ENCODE measurements at places on chromosomes 4 and X.

GRCh38 chr4:64014647-64015046 lies 394.6 kb downstream of the TECRL start:
- DNase-seq = no peak

DNA sequence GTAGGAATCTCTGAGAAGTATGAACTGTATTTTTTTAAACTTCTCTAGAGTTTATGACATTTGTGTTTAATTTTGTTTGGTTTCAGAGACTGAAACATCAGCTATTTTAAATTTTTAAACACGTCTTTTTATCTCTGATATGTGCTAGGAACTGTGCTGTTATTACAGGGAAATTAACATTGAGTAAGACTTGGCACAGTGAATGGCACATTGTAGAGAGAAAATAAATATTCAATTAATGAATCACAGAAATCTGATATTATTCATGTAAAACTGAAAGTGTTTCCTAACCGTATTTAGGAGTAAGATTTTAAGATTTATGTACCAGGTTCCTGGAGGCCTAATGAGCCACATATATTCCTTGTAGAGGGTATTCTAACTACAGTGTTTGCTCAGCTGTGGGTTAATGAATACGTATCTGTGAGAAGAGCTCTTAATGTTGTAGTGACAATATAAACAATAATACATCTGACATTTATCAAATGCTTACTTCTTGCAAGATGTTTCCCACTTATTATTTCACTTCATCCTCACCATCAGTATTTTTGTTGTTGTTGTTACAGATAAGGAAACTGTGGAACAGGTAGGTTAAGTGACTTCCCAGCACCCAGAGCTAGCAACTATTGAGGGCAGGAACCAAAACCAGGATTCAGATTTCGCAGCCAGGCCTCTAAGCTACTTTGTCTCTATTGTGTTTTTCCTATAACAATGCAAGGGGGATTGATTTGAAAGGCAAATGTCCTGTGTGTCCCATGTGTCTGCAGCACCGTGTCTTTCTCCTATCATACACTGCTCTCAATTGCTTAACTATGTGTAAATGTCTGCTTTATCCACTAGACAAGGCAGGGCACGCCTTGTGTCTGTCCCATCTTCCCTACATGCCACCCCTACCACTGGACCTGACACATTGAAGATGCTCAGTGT lies 121.1 kb upstream of the FAM9C start:
- DNase-seq = no peak

DNA sequence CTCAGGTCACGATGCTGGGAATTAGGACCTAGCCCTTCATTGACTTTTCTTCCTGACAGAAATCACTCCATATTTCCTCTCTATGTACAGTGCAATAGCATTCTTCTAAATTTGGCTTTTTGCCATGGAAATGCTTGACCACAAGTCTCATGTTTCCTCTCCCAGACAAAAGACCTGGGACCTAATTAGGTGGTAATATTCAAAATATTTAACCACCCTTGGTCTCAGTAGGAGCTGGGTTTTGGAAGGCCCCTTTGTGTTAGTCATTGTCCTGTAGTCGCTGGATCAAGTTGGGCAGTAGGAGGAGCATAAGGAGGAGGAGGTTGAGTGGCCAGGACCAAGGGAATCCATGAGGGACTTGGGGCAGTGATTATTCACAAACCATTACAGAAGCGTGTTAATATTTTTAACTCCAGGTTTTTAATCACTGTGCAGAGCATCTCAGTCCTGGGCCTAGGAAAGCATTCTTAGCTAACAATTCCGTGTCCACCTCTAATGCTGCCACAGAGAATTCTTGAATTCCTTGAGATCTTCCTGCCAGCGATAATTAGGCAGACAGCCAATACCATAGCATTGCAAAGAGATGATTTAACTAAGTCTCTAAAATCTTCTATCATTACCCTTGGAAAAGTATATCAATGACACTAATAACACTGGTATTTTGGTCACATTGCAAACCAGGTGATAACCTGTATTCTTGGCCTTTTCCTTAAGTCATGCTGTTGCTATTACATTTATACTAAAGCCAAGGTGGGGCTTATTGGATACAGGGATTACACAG lies 25.0 kb upstream of the SHROOM4 start:
- DNase-seq = no peak

DNA sequence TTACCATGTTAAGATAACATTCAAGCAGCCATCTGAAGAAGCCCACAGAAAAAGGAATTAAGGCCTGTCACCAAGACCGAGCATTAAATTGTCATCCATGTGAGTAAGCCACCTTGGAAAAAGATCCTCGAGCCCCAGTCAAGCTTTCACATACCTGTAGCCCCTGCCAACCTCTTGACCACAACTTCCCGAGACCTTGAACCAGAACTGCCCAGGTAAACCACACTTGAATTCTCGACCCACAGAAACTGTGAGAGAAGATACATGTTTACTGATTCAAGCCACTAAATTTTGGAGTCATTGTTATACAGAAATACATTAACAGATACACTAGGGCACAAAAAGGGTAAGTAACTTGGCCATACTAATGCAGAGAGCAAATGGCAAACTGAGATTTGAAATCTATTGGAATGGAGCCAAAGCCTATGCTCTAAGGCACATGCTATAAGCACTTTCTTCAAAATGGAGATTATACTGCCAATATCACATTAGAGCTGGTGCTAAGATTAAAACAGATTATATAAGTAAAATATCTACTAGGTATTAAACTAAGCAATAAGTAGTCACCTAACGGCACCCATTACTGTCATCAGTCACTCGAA lies 49.5 kb downstream of the FAM13A start:
- DNase-seq = no peak

- no peak for DNase-seq
These were observed 209.5 kb downstream of the PARM1 start for GRCh38 chr4:75142382-75142781.

- no peak for DNase-seq
These were observed 104.0 kb downstream of the MAD2L1 start for GRCh38 chr4:119962631-119963030.

- no peak for DNase-seq
These were observed 21.0 kb upstream of the ANAPC4 start for GRCh38 chr4:25356068-25356467.

DNA sequence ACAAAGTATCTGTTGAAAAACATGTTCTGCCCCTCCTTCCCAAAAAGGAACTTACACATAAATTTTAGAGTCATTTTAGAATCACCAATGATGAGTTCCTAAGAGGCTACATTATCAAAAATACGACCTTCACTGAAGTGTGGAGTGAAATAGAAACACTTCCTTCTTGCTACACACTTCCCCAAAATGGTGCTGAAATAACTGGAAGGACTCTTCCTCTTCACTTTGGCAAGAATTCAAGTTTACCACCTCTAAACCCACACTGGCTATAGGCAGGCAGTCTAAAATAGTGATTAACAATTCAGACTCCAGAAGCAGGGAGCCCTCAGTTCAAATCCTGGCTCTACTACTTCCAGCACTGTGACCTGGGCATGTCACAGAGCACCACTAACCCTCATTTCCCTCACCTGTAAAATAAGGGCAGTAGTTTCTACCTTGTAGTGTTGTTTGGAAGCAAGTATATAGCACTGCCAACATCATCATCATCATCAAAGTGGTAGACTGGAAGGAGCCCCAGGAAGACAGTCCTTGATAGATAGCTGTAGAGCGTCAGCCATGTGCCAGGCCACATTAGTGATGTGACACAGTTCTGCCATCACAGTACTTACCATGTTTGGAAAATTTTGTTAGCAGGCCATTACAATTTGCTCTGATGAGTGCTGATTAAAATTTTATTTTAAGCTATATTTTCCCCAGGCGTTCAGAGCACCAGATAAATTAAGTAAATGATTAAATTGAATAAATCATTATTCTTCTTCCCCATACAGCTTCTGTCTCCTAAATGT lies 103.3 kb downstream of the PARM1 start:
- no peak for DNase-seq

DNA sequence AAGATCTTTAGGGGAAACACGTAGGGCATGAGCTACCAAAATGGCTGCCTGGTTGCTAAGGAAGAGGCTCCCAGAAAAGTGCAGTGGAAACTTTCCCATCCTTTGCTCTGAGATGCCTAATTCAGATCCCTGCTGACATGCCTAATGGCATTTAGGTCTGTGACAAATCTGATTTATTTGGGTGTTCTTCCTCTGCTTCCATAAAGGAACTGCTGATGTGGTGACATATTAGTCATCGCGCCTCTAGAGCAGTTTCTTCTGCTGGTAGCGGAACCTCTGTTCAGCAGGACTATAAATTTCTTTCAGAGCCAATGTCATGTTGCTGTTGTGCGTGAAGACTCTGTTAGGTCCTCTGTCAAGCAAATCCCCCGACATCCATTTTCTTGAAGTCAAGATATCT lies 310.0 kb downstream of the PDHA2 start:
- no peak for DNase-seq
